ENCODE measurements at places on chromosomes 1 and 21. TPM values are rescaled to one million over a fixed set of nuclear protein-coding genes. Genes with fewer than 3 reads are reported as not detected.
A peak's percentile ranks its signal among the peaks of the same experiment; 100 is the strongest.

GRCh38 chr1:29227511-29227910 lies 3.2 kb downstream of the MECR start:
- H3K4me1 ChIP-seq: no peaks in the 10 kb centered on the region
- H3K27ac ChIP-seq: no peak overlapping the region
- no peaks in the 10 kb centered on the region for H3K27me3 ChIP-seq
- no peak overlapping the region for H3K4me3 ChIP-seq

GRCh38 chr1:98482611-98483010 lies 178.9 kb upstream of the SNX7 start:
- no peaks in the 10 kb centered on the region for H3K27me3 ChIP-seq
- DNase-seq: no peak
- H3K4me3 ChIP-seq: no peak overlapping the region
- no peaks in the 10 kb centered on the region for H3K36me3 ChIP-seq

GRCh38 chr1:55541296-55541695 lies 326.1 kb upstream of the USP24 start:
- no peak overlapping the region for H3K27ac ChIP-seq
- H3K27me3 ChIP-seq: no peaks in the 10 kb centered on the region
- H3K4me1 ChIP-seq: peaks cover 4% of the 10 kb centered on the region
- no peak overlapping the region for H3K4me3 ChIP-seq

DNA sequence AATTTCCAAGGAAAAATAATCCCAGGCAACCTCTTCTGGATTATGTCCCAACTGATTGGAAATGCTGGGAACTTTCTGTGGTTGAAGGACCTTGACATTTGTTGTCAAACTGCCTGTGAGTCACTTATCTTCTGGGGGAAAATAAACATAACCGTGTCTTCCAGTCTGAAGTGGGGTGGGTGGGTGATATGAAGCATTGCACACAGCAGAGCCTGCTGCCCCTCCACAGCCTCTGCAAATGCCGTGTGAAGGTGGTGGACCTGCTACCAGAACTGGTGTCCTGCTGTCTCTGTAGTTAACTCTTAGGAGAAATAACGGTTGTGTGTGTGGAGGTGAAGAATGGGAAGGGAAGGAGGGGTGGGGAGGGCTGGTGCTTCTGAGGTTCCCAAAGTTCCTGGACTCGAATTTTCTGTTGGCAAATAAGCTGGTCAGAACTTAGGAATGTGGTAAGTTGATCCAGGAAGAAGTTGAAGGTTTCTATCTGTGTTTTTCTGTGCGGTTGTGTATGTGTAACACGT lies 23.2 kb downstream of the GALNT2 start:
- H3K4me3 ChIP-seq: no peak overlapping the region
- DNase-seq: no peak
- H3K4me1 ChIP-seq: peaks cover 41% of the 10 kb centered on the region

DNA sequence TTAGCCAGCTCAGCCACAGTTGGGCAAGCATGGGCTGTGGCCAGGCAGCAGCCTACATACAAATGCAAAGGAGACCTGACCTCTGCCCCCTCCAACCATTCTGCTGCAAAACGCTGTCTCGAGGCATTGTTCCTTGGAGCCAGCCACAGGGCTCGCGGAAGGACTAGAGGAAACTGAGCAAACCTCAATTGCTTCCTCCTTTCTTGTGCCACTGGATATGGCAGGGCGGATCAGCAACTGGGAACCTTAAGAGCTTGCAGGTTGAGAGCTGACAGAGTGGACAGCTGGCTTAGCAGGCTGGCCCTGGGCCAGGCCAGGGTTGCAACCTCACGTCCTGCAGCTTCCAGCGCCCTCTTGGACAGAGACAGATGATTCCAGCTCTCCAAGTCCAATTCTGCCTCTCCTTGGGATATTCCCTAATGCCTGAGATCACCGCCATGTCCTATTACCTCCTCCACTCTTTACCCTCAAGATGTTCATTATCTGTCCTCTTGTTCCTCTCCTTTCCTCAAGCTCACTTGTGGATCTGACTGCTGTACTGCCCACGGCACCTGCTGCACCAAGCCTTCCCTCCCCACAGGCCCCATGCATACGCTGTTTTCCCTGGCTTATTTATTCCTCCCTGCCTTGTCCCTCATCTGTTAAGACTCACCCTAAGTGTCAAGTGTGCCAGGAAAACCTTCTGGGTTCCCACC lies 67.5 kb downstream of the SDC3 start:
- H3K36me3 ChIP-seq: no peaks in the 10 kb centered on the region
- no peaks in the 10 kb centered on the region for H3K27me3 ChIP-seq
- no peak for DNase-seq
- H3K4me3 ChIP-seq: no peak overlapping the region

- no peak for DNase-seq
- no peak overlapping the region for H3K4me3 ChIP-seq
- H3K4me1 ChIP-seq: no peaks in the 10 kb centered on the region
- H3K27ac ChIP-seq: no peak overlapping the region
- H3K27me3 ChIP-seq: no peaks in the 10 kb centered on the region
These were observed 10.7 kb downstream of the PCAT6 start for GRCh38 chr1:202821467-202821866.

DNA sequence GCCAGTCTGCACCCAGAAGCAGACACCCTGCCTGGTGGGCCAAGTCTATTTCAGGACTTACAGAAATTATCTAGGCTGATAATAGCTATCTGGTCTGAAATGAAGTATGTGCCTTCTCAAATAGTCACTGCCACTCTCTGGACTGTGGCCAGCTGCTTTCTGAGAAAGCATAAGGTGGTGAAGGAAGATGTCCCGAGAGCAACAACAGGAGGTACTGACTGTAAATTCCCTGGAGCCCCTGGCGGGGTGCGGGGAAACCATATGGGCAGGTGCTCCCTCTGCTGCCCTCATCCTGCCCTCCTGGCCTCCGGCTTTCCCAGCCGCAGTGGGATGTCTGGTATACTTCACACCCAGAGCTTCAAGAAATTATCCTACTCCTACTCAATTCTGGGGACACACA lies 86.8 kb downstream of the TGFBR3 start:
- peak overlapping the region; percentile 73 for H3K27ac ChIP-seq
- no peaks in the 10 kb centered on the region for H3K27me3 ChIP-seq
- no peak for DNase-seq
- no peaks in the 10 kb centered on the region for H3K36me3 ChIP-seq

The FTCD gene
- total RNA-seq: 2.2 TPM

The ABCG1 gene
- total RNA-seq: 32.8 TPM

The TNNI3K gene
- 4.6 TPM for total RNA-seq

The NUDT4B gene
- 5.1 TPM for total RNA-seq
